ENCODE measurements at places on chromosomes 13 and 19.
A peak's percentile ranks its signal among the peaks of the same experiment; 100 is the strongest.

DNA sequence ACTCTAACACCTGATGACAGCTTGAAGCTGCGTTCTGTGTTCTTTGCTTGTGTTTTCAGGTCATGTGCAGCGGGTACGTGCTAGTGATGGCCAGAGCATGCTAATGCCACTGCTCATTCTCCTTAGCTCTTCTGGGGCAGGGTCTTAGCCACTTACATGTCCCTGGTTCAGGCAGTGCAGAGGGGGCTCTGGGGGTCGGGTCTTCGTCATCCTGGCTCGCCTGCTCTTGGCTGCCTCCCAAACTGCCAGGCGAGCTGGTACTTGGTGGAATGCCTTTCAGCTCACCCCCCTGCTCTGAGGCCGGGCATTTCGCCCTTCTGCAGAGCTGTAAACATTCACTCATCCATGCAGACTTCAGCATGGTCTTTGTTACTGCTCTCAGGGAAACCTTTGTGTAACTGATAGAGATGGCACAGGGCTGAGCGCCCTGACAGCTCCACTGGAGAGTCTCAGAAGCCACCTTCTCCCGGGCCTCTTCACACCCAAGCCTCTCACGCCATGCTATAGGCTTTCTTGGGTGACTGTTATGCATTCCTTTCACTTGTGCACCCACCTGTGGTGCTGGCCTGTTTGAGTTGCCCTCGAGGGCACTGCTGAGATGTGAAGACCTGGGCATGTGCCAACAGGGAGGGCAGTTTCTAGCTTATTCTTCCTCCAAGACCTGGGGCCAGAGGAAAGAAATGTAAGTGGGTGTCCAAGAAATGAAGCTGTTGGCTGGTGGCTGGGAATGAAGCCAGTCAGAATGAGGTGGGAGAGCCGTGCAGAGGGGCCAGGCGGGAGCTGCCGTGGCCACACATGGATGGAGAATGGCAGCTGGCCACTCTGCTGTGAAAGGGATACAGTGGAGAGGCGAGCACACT, 24.4 kb downstream of the FAM124A start:
- peaks cover 19% of the 10 kb centered on the region for H3K27me3 ChIP-seq
- no peak overlapping the region for H3K4me3 ChIP-seq
- H3K36me3 ChIP-seq: no peaks in the 10 kb centered on the region

- no peaks in the 10 kb centered on the region for H3K36me3 ChIP-seq
- no peaks in the 10 kb centered on the region for H3K27me3 ChIP-seq
- DNase-seq: no peak
- peaks cover 51% of the 10 kb centered on the region for H3K4me1 ChIP-seq
Observed at GRCh38 chr19:39843919-39844793, 2.0 kb downstream of the FBL start.

DNA sequence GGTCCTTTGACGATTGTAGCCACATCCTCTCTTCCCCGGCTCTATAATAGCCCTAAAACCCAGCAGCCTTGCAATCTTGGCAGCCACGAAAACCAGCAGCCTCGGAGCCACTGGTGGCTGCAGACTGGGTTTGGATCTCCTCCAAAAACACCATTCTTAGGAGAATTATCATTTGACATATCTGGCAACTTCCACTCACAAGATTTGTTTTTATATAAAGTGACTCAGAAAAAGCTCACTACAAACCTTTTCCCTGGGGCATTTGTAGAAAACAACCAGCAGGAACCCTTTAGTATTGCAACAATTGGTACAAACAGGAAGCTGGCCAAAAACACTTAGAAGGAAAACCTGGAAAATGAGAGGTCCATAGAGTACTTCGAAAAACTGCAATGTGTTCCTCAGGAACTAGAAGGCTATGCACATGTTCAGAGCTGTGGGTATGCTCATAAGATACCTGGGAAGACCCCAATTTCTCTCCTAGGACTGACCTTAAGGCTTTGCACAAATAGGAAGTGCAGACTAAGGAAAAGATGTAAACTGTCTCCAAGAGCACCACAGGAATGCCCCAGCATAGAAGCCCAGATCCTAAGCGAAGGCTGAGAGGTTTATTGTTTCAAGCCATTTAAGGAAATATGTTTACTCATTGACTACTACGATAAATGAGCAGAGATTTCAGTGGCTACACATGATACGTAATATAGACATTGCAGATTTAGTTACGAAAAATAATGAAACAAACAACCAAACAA, 71.2 kb downstream of the MYO16 start:
- no peak for DNase-seq
- H3K27ac ChIP-seq: no peak overlapping the region
- no peaks in the 10 kb centered on the region for H3K36me3 ChIP-seq
- H3K4me1 ChIP-seq: no peaks in the 10 kb centered on the region
- H3K27me3 ChIP-seq: no peaks in the 10 kb centered on the region

- H3K4me3 ChIP-seq: peak overlapping the region; percentile 91
- peaks cover 8% of the 10 kb centered on the region for H3K36me3 ChIP-seq
- H3K27ac ChIP-seq: peak overlapping the region; percentile 100
- DNase-seq: no peak
- H3K27me3 ChIP-seq: no peaks in the 10 kb centered on the region
- peaks cover 22% of the 10 kb centered on the region for H3K4me1 ChIP-seq
Observed at GRCh38 chr19:18278521-18279265, 2.7 kb downstream of the JUND start.

DNA sequence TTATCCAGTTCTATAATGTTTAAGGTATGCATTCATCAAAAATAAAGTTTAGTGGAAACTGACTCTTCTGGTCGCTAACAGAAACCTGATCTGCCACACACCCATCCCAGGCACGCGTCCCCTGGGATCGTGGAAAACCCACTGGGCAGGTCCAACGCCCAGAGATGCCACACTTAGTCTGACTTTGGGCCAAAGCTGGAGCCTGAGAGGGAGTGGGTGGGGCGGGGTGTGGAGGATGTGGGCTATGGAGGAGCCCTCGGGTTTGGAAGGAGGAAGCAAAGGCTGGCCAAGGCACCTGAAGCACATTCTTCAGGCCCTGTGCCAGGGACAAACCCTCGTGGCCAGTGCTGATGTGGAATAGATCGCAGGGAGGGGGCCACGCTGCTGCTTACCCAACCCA, 2.5 kb downstream of the IGFL1 start:
- DNase-seq: no peak
- no peaks in the 10 kb centered on the region for H3K4me1 ChIP-seq
- H3K36me3 ChIP-seq: no peaks in the 10 kb centered on the region
- peaks cover 47% of the 10 kb centered on the region for H3K27me3 ChIP-seq
- H3K4me3 ChIP-seq: no peak overlapping the region

DNA sequence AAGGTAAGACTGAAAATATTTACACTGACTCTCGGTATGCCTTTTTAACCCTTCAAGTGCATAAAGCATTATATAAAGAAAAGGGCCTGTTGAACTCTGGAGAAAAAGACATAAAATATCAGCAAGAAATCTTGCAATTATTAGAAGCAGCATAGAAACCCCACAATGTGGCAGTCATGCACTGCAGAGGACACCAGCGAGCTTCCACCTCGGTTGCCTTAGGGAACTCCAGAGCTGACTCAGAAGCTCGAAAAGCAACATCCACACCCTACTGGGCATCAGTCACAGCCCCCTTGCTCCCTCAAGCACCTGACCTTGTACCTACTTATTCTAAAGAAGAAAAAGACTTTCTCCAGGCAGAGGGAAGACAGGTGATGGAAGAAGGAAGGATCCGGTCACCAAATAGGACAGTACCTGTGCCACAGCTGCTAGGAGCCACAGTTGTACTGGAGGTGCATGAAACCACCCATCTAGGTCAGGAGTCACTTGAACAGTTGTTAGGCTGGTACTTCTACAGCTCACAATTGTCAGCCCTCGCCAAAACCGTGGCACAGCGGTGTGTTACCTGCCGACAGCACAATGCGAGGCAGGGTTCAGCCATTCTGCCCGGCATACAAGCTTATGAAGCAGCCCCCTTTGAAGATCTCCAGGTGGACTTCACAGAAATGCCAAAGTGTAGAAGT, 2.9 kb downstream of the ZNF816 start:
- DNase-seq: no peak
- H3K4me3 ChIP-seq: no peak overlapping the region
- H3K36me3 ChIP-seq: peaks cover 58% of the 10 kb centered on the region

DNA sequence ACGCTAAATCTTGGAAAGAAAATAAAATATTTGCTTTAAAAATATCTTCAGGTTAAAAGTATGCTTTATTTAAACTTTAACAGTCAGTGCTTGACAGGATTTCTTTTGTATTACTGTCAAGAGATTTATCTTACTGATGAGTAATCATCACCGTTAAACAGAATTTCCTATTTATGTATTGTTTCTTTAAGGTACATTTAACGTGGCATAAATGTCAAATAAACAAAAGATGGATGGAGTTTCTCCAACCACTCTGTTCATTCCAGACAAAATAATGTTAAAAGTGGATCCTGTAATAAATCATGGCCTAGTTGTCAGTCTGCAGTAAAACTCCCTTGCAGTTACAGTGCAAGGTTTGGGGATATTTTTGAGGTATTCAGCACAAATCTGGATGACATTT, 298.3 kb downstream of the DIAPH3 start:
- H3K27ac ChIP-seq: no peak overlapping the region
- H3K27me3 ChIP-seq: no peaks in the 10 kb centered on the region
- H3K36me3 ChIP-seq: no peaks in the 10 kb centered on the region
- no peak for DNase-seq
- H3K4me1 ChIP-seq: peaks cover 47% of the 10 kb centered on the region

GRCh38 chr13:91111476-91112200, 235.8 kb upstream of the MIR17HG start:
- H3K4me3 ChIP-seq: no peak overlapping the region
- no peak overlapping the region for H3K27ac ChIP-seq
- no peaks in the 10 kb centered on the region for H3K27me3 ChIP-seq
- no peaks in the 10 kb centered on the region for H3K36me3 ChIP-seq
- DNase-seq: no peak
- peaks cover 7% of the 10 kb centered on the region for H3K4me1 ChIP-seq

- H3K4me1 ChIP-seq: peaks cover 6% of the 10 kb centered on the region
- no peaks in the 10 kb centered on the region for H3K36me3 ChIP-seq
- H3K27me3 ChIP-seq: no peaks in the 10 kb centered on the region
- no peak overlapping the region for H3K27ac ChIP-seq
- H3K4me3 ChIP-seq: no peak overlapping the region
Observed at GRCh38 chr13:60707878-60708277, 310.9 kb downstream of the TDRD3 start.

DNA sequence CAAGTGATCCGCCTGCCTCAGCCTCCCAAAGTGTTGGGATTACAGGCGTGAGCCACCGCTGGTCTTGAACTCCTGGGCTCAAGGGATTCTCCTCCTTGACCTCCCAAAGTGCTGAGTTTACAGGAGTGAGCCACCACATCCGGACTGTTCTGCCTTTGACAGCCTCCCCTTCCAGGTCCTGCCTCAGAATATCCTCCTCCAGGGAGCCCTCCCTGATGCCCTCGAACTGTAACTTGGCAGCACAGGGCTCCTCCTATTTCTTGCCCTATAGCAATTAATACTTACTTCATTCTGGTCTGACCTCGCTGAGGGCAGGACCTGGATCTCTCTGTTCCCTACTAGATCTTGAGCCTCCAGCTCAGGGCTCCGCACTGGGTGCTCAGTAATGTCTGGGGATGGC, 5.9 kb downstream of the CPT1C start:
- H3K27ac ChIP-seq: no peak overlapping the region
- H3K4me3 ChIP-seq: no peak overlapping the region
- no peaks in the 10 kb centered on the region for H3K27me3 ChIP-seq

DNA sequence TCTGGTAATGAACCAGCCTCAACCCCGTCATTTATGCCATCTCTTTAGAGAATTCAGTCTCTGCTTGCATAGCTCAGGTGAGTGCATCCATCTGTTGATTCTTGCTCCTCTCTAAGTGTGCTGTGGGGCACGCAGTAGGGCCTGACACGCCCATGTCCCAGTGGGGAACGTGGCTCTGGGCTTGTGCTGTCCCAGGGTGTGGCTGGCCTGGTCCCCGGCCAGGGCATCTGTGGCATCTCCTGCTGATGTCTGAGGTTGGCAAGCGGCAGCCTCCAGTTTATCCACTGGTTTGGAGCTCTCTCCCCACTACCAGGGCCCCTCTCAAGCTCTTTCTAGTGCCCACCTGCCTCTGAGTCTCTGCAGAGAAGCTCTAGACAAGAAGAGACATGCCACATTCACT, 146.6 kb upstream of the GJB6 start:
- no peaks in the 10 kb centered on the region for H3K27me3 ChIP-seq
- H3K4me1 ChIP-seq: peaks cover 4% of the 10 kb centered on the region
- H3K4me3 ChIP-seq: no peak overlapping the region

DNA sequence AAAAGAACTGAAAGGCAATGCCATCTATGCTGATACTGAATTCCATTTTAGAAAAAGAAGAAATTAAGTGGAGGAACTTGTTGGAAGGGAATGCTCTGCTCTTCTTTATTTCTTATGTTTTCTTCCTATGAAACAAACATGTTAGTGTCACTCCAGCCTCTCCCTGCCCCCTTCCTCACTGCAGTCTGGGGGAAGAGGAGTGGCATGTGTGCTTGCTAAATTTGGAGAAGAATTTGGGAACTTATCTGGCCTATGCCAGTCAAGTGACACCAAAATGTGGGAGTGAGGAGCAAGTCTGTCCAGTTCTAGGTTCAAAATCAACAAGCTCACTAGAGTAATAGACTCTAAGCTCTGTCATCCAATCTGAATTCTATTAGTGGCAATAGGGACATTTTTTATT, 214.6 kb downstream of the RBM26 start:
- no peak for DNase-seq
- no peaks in the 10 kb centered on the region for H3K36me3 ChIP-seq
- no peak overlapping the region for H3K4me3 ChIP-seq
- no peak overlapping the region for H3K27ac ChIP-seq
- H3K4me1 ChIP-seq: no peaks in the 10 kb centered on the region

- H3K4me1 ChIP-seq: peaks cover 4% of the 10 kb centered on the region
- H3K36me3 ChIP-seq: peaks cover 4% of the 10 kb centered on the region
- no peak overlapping the region for H3K27ac ChIP-seq
- no peak overlapping the region for H3K4me3 ChIP-seq
- no peaks in the 10 kb centered on the region for H3K27me3 ChIP-seq
Observed at GRCh38 chr13:35164324-35164932, 222.4 kb downstream of the NBEA start.

GRCh38 chr19:55305983-55306562, 19.1 kb downstream of the TMEM150B start:
- H3K36me3 ChIP-seq: peaks cover 29% of the 10 kb centered on the region
- peaks cover 6% of the 10 kb centered on the region for H3K4me1 ChIP-seq
- DNase-seq: no peak
- no peak overlapping the region for H3K27ac ChIP-seq

DNA sequence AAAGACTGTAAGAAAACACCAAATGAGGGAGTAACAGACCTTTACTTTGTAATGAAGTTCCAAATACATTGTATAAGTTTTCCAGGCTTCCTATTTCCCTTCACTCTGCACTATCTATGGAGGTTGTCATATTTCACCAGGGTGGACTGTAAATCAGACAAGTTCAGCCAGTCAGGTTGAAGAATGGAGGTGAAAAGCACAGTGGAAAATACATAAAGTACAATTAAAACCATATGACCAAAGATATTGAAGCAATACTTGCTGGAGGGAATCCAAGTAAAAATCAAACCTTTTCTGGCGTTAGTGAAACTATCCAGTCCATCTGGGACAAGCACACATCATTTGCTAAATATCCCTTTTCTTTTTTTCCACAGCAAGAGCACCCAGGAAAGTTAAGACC, 3.2 kb downstream of the LHFPL6 start:
- H3K4me1 ChIP-seq: peaks cover 57% of the 10 kb centered on the region
- no peak for DNase-seq
- H3K36me3 ChIP-seq: peaks cover 5% of the 10 kb centered on the region
- H3K4me3 ChIP-seq: peak overlapping the region; percentile 81
- peaks cover 1% of the 10 kb centered on the region for H3K27me3 ChIP-seq

GRCh38 chr13:45865414-45865813, 13.9 kb upstream of the SIAH3 start:
- H3K27ac ChIP-seq: no peak overlapping the region
- peaks cover 36% of the 10 kb centered on the region for H3K27me3 ChIP-seq
- no peaks in the 10 kb centered on the region for H3K4me1 ChIP-seq
- no peak for DNase-seq
- H3K36me3 ChIP-seq: no peaks in the 10 kb centered on the region
- no peak overlapping the region for H3K4me3 ChIP-seq

Data from mesothelial cell of epicardium (in vitro differentiated cells).